Pulmonary artery endothelial cell (primary cell): ENCODE measurements at places on chromosomes 2 and 18. TPM values are rescaled to one million over a fixed set of nuclear protein-coding genes. Genes with fewer than 3 reads are reported as not detected.
A peak's percentile ranks its signal among the peaks of the same experiment; 100 is the strongest.

RMC1 gene
- 22.6 and 30.1 TPM in 2 replicates for total RNA-seq

BCL2 gene
- 1.3 and 1.4 TPM in 2 replicates for total RNA-seq

CLEC4F gene
- not detected in 2 replicates for total RNA-seq

BCL11A gene
- total RNA-seq: 0.04 and 0.07 TPM in 2 replicates

ATP6V1B1 gene
- total RNA-seq: not detected in 2 replicates

GRCh38 chr2:15772681-15773080 is 167.7 kb upstream of the MYCN start:
- no peak for DNase-seq

GRCh38 chr2:13401312-13401711 is 684.6 kb downstream of the TRIB2 start:
- no peak for DNase-seq

DNA sequence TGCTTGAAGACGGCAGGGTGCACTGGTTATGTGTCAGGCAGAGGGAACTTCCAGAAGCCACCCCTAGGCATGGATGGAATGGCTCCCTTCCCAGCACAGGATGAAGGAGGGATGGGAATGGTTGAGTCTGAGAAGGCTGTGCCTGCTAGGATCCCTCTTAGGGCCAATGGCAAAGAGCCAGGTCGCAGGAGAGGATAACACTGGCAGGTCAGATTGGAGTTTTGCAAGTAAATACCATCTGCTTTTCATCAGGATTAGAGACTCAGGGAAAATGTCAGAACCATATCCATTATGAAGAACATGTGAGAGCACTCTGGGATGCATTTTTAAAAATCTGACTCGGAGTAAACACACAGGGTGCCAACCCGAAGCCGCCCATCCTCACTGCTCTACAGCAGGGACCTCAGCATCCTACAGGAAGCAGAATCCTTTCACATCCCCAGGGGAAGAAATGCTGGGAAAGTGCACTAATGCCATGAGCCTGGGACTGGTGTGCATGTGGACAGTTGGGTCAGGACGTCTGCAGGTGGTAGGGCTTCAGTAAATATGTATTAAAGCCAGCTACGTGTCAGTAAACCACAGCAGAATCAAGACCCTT is 139.9 kb downstream of the MYT1L start:
- no peak for DNase-seq

DNA sequence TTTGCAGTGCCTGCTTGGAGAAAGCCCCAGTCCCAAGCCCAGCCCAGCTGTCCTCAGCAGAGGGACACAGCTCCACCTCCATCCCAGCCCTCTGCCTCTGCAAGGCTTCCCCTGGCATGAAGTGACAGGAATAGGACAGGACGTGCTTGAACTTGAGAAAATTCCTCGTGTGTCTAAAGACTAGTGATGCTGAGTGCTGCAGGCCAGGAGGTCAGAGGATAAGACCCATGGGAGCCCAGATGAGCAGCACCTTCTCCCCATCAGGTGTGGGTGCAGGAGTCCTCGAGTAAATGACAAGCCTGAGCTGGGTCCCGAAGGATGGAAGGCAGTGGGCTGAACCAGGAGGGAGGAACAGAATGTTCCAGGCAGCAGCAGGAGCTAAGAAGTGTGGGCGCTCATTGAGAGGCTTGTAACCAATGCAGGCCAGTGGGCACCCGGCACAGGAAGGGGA is 67.8 kb upstream of the UXS1 start:
- DNase-seq: no peak

GRCh38 chr2:66957677-66958076 is 439.5 kb upstream of the ETAA1 start:
- no peak for DNase-seq

DNA sequence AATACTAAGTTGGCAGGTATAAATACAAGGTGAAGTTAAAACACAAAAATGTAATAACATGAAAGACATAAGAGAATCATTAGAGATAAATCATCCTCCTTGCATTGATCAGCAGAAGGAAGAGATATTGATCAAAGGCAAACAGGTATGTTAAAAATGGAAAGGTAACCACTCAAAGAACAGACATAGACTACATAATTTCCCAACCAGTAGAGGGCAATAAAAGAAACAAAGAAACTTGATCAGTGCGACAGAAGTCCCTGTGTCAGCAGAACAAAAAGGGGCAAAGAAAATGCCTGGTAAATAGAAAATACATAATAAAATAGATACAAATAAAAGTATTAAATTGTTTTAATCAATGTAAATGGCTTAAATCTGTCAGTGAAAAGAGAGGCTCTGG is 53.6 kb downstream of the FAM228A start:
- DNase-seq: peak; percentile 4

DNA sequence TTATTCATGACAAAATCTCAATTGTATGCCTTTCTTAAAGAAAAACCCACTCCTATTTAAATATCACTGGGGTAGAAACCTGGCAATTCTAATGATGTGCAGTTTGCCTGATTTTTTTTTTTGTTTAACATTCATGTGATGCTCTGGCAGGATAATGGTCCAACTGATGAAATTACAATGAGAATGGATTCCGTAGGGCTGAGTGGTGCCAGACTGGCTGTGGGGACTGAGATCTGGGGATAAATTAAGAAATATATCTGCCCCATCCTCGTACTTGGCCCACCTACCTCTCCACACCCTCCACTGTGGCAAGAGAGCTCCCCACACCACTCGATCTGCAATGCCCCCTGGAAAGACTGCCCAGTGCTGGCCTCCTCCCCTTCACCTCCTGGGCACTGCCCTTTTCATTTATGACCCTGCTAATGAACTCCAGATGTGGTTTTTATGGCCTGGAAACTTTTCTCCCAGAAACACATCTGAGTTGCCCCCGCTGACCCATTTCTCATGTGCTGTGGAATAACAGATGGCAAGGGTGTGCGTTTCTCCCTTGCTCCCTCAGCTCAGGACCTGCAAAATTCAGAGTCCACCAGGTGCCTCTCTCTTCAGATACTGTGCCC is 33.0 kb upstream of the RPL37A start:
- no peak for DNase-seq

- no peak for DNase-seq
Observed at GRCh38 chr2:185785851-185786473, 47.4 kb downstream of the FSIP2 start.

- DNase-seq: no peak
Observed at GRCh38 chr2:25340181-25340921, 1.4 kb downstream of the DNMT3A start.

- DNase-seq: no peak
Observed at GRCh38 chr2:237234268-237234667, 148.6 kb downstream of the COPS8 start.

GRCh38 chr2:73770725-73771124 is 9.2 kb downstream of the DUSP11 start:
- no peak for DNase-seq

- no peak for DNase-seq
Observed at GRCh38 chr2:60957224-60957623, 60.3 kb upstream of the PEX13 start.

- no peak for DNase-seq
Observed at GRCh38 chr2:231513746-231514224, 16.5 kb downstream of the NMUR1 start.

- DNase-seq: no peak
Observed at GRCh38 chr18:24488824-24489493, 28.5 kb downstream of the HRH4 start.

GRCh38 chr2:43303889-43304288 is 77.5 kb upstream of the ZFP36L2 start:
- no peak for DNase-seq

DNA sequence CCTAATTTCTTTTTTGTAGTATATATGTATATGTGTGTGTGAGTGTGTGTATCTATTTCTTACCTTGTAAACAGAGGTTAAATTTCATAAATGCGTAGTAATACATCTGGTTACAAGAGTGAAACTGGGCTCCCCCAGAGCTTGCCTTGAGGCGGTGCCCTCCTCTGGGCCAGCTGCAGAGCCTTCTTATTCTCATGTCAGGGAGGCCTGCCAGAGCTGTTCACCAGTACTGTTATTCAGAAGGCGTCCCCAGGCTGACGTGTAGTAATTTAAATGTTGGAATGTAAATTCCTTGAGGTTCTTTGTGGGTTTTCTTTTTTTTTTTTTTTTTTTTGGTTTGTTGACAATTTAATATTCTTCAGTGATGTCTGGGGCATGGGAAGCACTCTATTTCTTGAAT is 11.2 kb downstream of the COPS8 start:
- no peak for DNase-seq

GRCh38 chr2:8511868-8512612 is 169.8 kb upstream of the ID2 start:
- DNase-seq: no peak
